Activated naive CD4-positive, alpha-beta T cell treated with anti-CD3 and anti-CD28 coated beads for 36 hours (primary cell): ENCODE measurements at places on chromosomes 5 and 9. TPM values are rescaled to one million over a fixed set of nuclear protein-coding genes. Genes with fewer than 3 reads are reported as not detected.

DNA sequence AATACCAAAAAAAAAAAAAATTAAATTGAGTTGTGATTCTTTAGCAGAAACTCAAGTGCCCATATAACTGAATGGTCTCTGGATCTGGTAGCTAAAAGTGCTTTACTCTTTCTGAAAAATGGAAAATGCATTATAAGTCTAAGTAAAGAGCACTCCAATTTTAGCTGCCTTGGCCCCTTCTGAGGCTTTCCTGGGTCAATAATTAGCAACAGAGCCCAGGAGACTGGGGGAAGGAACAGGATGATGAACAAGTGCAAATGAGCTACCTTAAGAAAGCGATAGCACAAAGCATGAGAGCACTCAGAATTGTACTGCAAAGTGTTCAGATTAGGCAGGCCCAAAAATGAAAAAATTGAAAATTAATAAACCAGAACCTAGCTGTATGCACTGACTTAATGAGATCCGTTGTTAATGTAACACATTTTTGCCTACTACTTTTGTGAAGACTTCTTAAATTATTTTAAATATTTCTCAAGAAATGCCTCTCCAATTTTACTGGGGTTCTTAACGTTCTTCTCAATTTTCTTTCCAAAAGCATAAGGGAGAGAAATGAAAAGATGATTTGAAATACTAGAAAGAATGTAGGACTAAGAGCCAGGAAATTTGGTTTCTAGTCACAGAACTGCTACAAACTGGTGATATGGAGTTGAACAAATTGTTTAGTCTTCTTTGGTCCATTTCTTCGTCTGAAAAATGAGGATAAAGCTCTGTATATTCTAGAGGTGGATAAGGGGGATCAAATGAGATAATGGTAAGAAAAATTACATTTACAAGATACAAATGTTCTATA is 566.1 kb downstream of the PDE4D start:
- H3K27ac ChIP-seq, result no peak overlapping the region
- H3K27me3 ChIP-seq, result peaks cover 5% of the 10 kb centered on the region
- no peak for DNase-seq
- H3K36me3 ChIP-seq, result no peaks in the 10 kb centered on the region

DNA sequence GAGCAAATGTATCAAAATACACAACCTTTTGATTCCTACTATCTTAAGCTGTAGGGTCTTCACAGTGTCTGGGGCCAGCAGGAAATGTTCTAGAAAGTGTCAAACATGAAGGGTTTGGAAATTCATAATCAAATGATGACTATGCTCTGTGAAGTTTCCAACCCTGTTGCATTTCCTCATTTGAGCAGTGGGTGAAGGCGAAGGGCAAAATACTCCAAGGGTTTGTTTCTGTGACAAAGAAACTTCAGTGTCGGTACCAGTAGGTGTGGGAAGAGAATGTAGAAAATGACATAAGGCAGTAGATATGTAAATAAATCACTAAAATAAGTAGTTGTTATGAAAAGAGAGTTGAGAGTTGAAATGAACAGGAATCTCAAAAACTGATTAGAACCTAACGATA is 576 bp downstream of the ALDOB start:
- no peak overlapping the region for H3K27ac ChIP-seq
- no peak for DNase-seq
- H3K4me3 ChIP-seq, result no peak overlapping the region
- H3K4me1 ChIP-seq, result peaks cover 2% of the 10 kb centered on the region

The CCDC192 gene
- not detected for total RNA-seq

- no peak overlapping the region for H3K27ac ChIP-seq
- no peak for DNase-seq
- peaks cover 4% of the 10 kb centered on the region for H3K27me3 ChIP-seq
- H3K4me1 ChIP-seq, result no peaks in the 10 kb centered on the region
These were observed 69.2 kb upstream of the PALM2AKAP2 start for GRCh38 chr9:109710830-109711229.

- H3K4me3 ChIP-seq, result no peak overlapping the region
- DNase-seq, result no peak
- no peaks in the 10 kb centered on the region for H3K27me3 ChIP-seq
- H3K27ac ChIP-seq, result no peak overlapping the region
These were observed 27.6 kb downstream of the FAM174A start for GRCh38 chr5:100562821-100563220.

The ADAMTS13 gene
- 3.2 TPM for total RNA-seq
